ENCODE measurements at places on chromosomes 12 and 14.

GRCh38 chr12:5705791-5706190, 239.3 kb downstream of the ANO2 start:
- no peak for DNase-seq

- no peak for DNase-seq
These were observed 279.8 kb downstream of the DUSP6 start for GRCh38 chr12:89072294-89073026.

DNA sequence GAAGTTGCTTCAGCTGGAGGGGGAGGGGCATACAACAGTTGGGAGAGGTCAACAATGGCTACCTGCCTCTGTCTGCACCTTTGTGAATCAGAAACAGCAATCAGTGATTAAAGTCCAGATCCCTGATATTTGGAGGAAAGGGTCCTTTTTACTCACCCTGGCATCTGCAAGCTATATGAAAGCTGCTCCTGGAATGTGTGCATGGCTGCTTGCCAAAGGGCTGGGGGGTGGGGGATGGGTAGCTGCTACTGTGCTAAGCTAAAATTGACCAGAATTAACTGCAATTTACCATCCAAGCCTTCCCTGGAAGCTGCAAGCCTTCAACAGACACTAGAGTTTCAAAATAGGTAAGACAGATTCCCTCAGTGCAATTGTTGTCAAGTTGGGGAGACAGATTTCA, 13.5 kb upstream of the GTF2A1 start:
- no peak for DNase-seq

DNA sequence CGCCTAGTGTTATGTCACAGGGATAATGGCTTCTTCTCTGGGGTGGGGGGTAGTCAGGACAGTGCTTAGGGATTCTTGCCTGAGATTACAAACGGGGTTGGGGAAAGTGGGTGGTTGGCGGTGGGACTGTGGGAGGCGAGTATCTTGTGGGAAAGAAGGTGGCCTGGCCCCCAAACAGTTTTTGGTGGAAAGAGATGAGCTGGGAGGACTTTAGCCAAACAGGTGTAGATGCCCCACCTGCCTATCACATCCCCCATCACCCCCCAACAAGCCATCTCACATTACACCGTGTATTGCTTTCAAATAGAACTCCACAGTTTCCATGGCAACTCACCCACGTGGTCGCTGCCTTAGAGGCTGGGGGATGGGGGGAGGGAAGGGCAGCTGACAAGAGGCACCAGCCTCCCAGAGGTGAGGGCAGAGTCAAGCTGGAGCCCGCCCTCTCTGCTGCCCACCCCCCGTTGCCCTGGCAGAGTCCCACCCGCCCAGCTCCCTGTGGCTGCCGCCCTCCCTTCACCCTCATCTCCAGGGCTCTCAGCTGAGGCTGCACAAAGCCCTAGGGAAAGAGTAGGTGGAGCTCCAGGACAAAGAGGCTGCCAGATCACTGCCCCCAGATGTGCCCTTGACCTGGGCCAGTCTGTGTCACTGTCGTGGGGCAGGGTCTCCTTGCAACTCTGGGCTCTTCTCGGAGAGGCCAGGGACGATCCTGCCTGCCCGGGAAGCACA, 98.3 kb downstream of the LRRC74A start:
- no peak for DNase-seq

- no peak for DNase-seq
These were observed 431.8 kb downstream of the SLC6A15 start for GRCh38 chr12:84480803-84481202.

DNA sequence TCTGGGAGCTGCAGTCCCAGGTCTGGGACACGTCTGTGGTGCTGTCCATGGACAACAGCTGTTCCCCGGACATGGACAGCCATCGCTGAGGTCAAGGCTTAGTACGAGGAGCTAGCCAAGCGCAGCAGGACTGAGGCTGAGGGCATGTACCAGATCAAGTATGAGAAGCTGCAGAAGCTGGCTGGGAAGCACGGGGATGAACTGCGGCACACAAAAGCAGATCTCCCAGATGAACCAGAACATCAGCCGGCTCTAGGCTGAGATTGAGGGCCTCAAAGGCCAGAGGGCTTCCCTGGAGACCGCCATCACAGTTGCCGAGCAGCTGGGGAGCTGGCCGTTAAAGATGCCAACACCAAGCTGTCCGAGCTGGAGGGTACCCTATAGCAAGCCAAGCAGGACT, 375.3 kb downstream of the SEC23A start:
- DNase-seq = no peak

DNA sequence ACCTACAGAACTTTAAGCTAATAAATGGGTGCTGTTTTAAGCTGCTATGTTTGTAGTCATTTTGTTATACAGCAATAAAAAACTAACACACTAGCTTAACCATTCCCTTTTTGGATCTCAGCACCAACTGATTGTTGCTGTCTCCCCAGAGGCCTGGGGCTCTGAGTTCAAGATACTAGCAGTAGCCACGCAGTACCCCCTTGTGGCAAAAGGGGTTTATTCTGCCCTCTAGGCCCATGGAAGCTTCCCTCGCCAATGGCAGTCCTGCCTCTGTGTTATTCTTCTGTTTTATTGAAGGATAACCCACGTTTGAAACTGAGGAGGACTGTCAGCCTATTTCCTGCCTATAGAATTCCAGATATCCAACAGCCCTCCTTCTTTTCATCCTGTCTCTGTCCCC, 455.3 kb upstream of the ATP2B1 start:
- no peak for DNase-seq

- DNase-seq = no peak
These were observed 42.2 kb downstream of the FBXL14 start for GRCh38 chr12:1552171-1552570.

- DNase-seq = no peak
These were observed 6.1 kb downstream of the ERBB3 start for GRCh38 chr12:56086096-56086495.

DNA sequence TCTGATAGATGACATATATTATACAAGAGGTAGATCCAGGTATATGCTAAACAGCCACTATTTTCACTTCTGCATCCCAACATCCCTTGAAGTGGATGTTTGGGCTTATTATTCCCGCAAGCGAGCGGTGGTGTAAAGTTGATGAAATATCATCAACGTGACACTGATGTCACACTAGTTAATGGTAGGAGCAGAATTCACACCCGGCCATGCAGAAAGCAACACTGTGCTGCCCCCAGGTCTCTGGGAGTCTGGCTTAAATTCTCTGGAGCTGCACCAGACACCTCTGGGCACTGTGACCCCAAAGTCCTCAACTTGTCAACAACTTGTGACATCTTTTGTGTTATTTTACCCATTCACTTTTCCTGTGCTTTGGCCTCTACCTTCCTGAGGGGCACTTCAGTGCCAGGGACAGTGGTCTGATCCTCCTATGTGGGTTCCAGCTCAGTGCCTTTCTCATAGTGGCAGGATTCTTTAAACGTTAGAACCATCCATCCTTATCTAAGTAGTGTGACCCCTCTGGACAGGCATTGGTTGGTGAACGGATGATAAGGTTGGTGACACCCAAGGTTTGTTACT, 952 bp downstream of the DRAM1 start:
- no peak for DNase-seq

Data from GM04503 (cell line).